Cardiac septum (tissue), 1 donor: ENCODE measurements at places on chromosomes 13 and 19.
A peak's percentile ranks its signal among the peaks of the same experiment; 100 is the strongest.

DNA sequence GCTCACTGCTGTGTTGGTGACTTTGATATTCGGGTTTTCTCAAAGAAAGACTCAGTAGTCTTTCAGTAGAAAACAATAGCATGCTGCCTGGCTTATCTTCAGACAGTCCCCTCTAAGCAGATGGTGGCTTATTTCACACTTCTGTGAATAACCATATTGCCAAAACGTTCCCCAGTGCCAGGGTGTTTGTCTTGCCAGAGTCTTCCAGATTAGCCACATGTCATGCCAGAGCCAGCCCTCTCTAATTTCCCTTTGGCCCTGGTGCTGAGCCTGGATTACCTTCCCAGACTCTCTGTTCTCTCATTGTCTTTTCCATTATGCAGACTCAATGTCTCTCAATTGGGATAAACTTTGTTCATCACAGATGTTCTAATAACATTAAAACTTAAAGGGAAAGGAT is 488.0 kb upstream of the ATXN8OS start:
- DNase-seq, result no peak

DNA sequence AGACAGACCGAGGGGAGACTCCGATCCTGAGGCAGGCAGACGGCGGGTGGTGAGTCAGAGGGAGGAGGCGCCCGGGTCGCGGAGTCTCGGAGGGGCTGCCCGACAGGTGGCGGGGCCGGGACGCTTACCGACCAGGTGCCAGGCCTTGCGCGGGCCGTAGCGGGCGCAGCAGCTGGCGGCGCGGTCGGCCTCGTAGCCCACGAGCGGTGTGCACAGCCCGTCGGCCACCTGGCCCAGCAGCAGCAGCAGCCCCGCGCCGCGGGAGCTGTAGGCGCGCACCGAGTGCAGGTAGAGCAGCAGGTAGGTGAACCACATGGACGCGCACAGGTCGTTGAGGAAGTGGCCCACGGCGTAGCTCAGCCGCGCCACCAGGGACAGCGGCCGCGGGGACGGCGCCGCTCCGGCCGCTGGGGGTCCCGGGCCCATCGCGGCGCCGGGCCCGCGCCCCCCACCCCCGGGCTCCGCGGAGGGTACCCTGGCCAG is 367 bp downstream of the MFSD12 start:
- no peak for DNase-seq

GRCh38 chr13:99197117-99197651 is 3.5 kb upstream of the UBAC2 start:
- peak; percentile 22 for DNase-seq

GRCh38 chr13:83536941-83537340 is 345.3 kb downstream of the SLITRK1 start:
- no peak for DNase-seq

DNA sequence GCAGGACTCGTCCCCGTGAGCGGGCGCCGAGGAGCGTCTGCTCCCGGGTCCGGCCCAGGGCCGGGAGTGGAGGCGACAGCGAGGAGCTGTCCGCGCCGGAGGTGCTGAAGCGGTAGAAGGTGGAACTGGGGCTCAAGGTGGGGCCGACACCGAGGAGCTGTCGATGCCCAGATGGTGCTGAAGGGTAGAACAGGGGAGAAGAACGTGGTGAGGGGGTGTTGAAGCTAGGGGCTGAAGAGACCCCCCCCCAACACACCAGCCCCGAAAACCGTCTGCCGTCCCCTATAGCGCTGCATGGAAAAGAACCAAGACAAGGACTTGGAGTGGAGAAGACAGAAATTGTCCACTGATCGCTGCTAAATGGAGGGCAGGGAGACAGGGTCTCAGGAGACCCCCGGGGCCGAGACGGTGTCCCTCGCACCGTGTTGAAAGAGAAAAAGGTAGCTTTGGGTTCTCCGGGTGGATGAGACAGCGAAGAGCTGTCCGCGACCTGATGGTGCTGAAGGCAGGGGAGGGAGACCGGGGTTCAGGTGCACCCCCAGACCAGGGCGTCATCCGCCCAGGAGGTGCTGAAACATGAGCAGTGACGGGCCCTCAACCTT is 7.1 kb upstream of the PDE4C start:
- no peak for DNase-seq

GRCh38 chr19:47225746-47226425 is 5.1 kb downstream of the BBC3 start:
- DNase-seq, result peak; percentile 93
